ENCODE measurements at places on chromosomes 3 and 15. TPM values are rescaled to one million over a fixed set of nuclear protein-coding genes. Genes with fewer than 3 reads are reported as not detected.

The GOLGA6L1 gene
- not detected for polyA plus RNA-seq

- no peak for DNase-seq
Measured at GRCh38 chr3:57948781-57949242, 59.4 kb upstream of the FLNB start.

The DUOXA1 gene
- polyA plus RNA-seq: 0.61 TPM

The NANOGP8 gene
- polyA plus RNA-seq: not detected

- peak; percentile 75 for DNase-seq
Measured at GRCh38 chr15:80789296-80789695, 10.1 kb downstream of the CEMIP start.

The CFAP44 gene
- polyA plus RNA-seq: 0.63 TPM

DNA sequence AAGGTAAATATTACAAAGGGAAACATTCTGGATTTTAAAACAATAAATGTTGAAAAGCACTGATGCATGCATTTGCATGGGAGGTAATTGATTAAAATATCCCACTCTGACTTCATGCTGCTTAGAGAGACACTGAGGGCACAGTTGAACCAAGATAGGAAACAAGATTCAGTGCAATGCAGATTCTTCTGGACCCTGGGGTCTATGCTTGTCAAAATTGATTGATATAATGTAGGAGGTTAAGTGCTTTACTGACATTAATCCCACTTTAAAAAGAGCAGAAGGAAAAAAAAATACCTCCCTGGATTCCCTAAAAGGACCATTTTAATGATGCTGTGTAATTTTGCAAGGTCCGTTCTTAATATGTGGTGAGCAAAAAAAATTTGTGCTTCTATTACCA is 454.2 kb downstream of the GABRB3 start:
- no peak for DNase-seq

GRCh38 chr3:50010959-50011358 is 71.0 kb downstream of the RBM6 start:
- DNase-seq: peak; percentile 47

GRCh38 chr3:134627831-134628230 is 23.0 kb downstream of the KY start:
- peak; percentile 48 for DNase-seq

GRCh38 chr3:50241713-50242380 is 5.8 kb downstream of the GNAI2 start:
- DNase-seq: no peak

- peak; percentile 63 for DNase-seq
Measured at GRCh38 chr3:36380221-36381031, at the start of gene STAC. Gene STAC, plus strand, starts transcription at chr3:36380504. Its CDS starts 140 bp downstream, at chr3:36380644.

The TGM4 gene
- polyA plus RNA-seq: not detected

- peak; percentile 38 for DNase-seq
Measured at GRCh38 chr3:129974833-129975704, 549 bp downstream of the TRH start.

All from GM23248 (cell line).